ENCODE measurements at places on chromosomes 2 and 18. TPM values are rescaled to one million over a fixed set of nuclear protein-coding genes. Genes with fewer than 3 reads are reported as not detected.

The NDUFV2 gene
- total RNA-seq, result 295 TPM

The MARCHF4 gene
- not detected for total RNA-seq

The CHRNA1 gene
- total RNA-seq, result not detected

The FOXI3 gene
- total RNA-seq, result not detected

The FSHR gene
- not detected for total RNA-seq

The CDKL4 gene
- total RNA-seq, result not detected

The SKA1 gene
- total RNA-seq, result 44.6 TPM

The FAM136A gene
- 37.4 TPM for total RNA-seq

The SPP2 gene
- not detected for total RNA-seq

The ABHD1 gene
- total RNA-seq, result 0.20 TPM

The MTA3 gene
- 20.9 TPM for total RNA-seq
